Common myeloid progenitor, CD34-positive (primary cell): ENCODE measurements at places on chromosomes 13 and 19.

DNA sequence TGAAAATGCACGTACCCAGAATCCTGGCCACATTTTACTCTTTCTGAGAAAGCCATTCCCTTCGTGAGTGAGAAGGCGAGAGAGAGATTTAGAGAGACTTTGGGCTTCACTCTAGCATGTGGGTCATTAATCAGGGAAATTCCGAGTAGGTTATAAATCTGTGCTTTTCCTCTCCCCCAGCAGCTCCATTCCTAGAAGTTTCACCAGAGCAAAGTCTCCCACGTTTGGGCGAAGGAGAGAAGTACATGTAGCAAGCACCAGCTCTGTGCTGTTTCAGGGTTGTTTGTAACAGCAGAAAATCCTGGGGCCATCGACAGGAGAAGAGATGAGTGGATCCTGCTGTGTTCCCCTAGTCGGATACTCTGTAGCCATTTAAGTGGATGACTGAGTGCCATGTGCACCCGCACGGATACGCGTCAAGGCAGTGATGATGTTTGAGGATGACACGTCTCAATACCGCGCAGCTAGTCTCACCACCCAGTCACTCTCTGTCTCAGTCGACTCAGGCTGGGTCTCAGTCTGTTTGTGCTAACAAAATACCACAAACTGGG, 131.8 kb upstream of the PEG3 start:
- no peaks in the 10 kb centered on the region for H3K36me3 ChIP-seq
- no peaks in the 10 kb centered on the region for H3K27me3 ChIP-seq
- H3K4me1 ChIP-seq = no peaks in the 10 kb centered on the region

- H3K4me1 ChIP-seq = no peaks in the 10 kb centered on the region
- no peaks in the 10 kb centered on the region for H3K36me3 ChIP-seq
- H3K4me3 ChIP-seq = no peak overlapping the region
- H3K27me3 ChIP-seq = no peaks in the 10 kb centered on the region
- no peak for DNase-seq
Observed at GRCh38 chr13:43934273-43934672, 54.6 kb downstream of the LACC1 start.

GRCh38 chr13:82370316-82370715, 1512.0 kb downstream of the SLITRK1 start:
- no peaks in the 10 kb centered on the region for H3K36me3 ChIP-seq
- DNase-seq = no peak
- no peaks in the 10 kb centered on the region for H3K4me1 ChIP-seq
- no peak overlapping the region for H3K27ac ChIP-seq
- H3K27me3 ChIP-seq = no peaks in the 10 kb centered on the region

- no peak overlapping the region for H3K4me3 ChIP-seq
- H3K4me1 ChIP-seq = peaks cover 19% of the 10 kb centered on the region
- H3K27me3 ChIP-seq = no peaks in the 10 kb centered on the region
- peaks cover 3% of the 10 kb centered on the region for H3K36me3 ChIP-seq
- no peak overlapping the region for H3K27ac ChIP-seq
Observed at GRCh38 chr19:4981681-4981958, 12.7 kb downstream of the KDM4B start.

DNA sequence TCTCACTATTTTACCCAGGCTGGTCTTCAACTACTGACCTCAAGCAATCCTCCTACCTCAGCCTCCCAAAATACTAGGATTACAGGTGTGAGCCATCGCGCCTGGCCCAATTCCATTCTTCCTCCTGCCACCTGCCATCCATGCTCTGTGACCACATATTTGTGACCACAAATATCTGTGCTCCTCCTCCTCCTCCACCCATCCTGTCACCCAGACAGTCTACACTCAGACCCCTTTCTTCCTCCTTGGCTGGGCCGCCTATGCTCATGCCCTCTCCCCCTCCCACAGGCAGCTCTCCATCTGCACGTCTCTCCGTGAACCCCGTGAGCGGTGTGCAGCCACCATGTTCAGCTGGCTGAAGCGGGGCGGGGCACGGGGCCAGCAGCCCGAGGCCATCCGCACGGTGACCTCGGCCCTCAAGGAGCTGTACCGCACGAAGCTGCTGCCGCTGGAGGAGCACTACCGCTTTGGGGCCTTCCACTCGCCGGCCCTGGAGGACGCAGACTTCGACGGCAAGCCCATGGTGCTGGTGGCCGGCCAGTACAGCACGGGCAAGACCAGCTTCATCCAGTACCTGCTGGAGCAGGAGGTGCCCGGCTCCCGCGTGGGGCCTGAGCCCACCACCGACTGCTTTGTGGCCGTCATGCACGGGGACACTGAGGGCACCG, 3.2 kb downstream of the EHD2 start:
- H3K4me3 ChIP-seq = no peak overlapping the region
- peaks cover 20% of the 10 kb centered on the region for H3K36me3 ChIP-seq

DNA sequence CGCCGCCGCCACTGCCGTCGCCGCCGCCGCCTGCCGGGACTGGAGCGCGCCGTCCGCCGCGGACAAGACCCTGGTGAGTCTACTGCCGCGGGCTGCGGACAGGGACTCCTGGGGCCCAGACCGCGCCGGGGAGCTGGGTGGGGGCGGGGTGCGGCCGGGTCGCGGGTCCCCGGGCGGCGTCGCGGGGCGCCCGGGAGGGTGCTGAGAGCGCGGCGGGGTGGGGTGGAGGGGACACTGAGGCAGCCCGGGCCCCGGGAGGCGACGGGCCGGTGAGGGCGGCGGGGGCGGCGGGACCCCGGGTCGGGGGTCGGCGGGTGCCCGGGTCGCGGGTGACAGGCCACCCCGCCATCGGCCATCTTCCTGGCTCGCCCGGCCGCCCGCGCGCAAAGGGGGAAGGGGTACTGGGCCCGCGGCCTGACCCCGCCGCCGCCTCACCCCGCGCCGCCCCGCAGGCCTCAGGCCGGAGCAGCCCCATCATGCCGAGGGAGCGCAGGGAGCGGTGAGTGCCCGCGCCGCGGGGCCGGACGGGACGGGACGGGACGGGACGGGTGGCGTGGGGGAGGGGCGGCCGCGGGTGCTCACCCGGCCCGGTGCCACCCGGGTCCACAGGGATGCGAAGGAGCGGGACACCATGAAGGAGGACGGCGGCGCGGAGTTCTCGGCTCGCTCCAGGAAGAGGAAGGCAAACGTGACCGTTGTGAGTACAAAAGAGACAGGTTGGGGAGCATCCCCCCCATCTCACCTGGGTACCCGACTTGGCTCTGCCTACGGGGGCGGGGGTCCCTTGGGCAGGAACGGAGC, 489 bp downstream of the CCNE1 start:
- H3K27me3 ChIP-seq = no peaks in the 10 kb centered on the region
- peaks cover 25% of the 10 kb centered on the region for H3K4me1 ChIP-seq
- H3K36me3 ChIP-seq = no peaks in the 10 kb centered on the region
- no peak overlapping the region for H3K27ac ChIP-seq
- no peak for DNase-seq

- no peak overlapping the region for H3K27ac ChIP-seq
- no peak overlapping the region for H3K4me3 ChIP-seq
- no peaks in the 10 kb centered on the region for H3K4me1 ChIP-seq
- no peaks in the 10 kb centered on the region for H3K27me3 ChIP-seq
Observed at GRCh38 chr13:39474600-39474999, 128.4 kb downstream of the LHFPL6 start.

DNA sequence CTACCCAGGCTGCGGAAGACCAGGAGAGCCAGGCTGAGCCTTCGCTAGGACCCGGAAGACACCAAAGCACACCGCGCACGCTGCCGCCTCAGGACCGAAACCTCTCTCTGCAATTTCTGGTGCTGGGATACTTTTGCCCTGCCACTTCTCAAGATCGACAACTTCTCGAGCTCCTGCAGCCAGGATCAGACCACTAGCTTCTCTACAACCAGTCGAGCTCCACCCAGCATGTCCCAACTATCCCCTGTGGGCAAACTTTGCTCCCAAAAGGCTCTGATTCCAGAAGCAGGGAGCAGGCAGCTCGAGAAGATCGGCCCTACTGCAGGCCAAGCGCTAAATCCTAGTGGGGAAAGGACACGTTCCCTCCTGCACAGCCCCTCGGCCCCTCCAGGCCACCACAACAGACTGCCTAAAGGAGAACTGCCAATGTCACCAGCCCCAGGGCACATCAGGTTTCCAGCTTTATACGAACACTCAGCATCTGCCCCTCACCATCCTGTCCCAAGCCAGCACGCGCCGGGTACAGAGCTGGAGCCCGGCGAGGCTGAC, 979 bp downstream of the AKAP8 start:
- DNase-seq = peak; percentile 54
- H3K4me1 ChIP-seq = peaks cover 26% of the 10 kb centered on the region
- H3K4me3 ChIP-seq = peak overlapping the region; percentile 96
- H3K27me3 ChIP-seq = no peaks in the 10 kb centered on the region
- peaks cover 13% of the 10 kb centered on the region for H3K36me3 ChIP-seq
- peak overlapping the region; percentile 97 for H3K27ac ChIP-seq

DNA sequence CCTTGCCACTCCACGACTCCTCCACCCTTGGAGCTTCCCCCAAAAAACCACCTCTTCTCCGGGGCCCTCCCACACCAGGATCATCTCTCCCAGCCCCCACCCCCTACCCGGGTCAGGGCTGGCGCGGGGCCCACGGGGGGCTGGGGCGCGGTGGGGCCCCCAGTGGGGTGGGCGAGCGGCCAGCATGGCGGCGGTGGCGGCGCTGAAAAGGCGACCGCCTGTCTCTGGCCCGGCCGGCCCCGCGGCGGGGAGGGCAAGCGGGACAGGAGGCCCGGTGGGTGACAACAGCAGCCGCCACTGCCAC, 850 bp downstream of the DYRK1B start:
- DNase-seq = no peak
- H3K36me3 ChIP-seq = peaks cover 65% of the 10 kb centered on the region
- H3K27me3 ChIP-seq = no peaks in the 10 kb centered on the region
- H3K4me3 ChIP-seq = peak overlapping the region; percentile 89

DNA sequence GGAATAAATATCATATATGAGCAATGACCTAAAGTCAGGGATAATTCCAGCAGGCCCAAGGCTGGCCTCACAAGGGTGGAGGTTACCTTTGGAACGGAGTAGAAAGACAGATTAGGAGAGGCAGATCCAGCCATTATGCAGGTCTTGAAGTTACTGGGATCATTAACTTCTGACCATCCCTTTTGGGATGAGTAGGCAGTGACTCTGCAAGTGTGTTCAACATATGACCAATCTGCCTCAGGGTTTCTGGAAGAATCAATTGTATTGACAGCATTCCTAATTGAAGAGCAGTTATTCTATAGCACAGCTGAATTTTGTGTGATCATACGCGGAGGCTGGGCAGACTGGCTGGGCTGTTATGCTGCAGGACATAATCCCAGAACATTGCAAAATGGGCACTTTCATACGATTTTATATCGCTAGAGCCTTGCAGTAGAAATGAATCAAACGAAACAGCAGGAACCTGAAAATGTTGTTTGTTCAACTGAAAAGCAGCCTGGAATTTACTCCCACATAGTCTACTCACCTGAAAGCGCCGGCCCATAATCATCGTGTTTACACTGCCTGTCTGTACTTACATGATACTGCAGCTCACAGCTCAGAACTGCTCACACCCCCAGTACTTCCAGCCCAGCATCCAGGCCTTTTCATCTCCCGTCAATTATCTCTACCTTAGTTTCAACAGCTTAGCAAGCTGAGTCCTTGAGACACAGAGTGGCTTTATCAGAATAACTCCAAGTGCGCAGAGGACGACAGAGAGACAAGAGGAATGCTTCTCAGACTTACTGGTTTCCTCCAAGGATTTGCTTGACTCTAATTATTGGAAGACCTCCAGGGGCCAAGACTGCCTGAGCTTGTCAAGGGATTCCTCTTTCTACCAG, 556.1 kb downstream of the EFNB2 start:
- no peak overlapping the region for H3K4me3 ChIP-seq
- no peak overlapping the region for H3K27ac ChIP-seq
- no peaks in the 10 kb centered on the region for H3K4me1 ChIP-seq
- no peak for DNase-seq
- no peaks in the 10 kb centered on the region for H3K36me3 ChIP-seq
- H3K27me3 ChIP-seq = no peaks in the 10 kb centered on the region

GRCh38 chr19:18173572-18174288, at the start of gene IFI30:
Gene IFI30 (plus strand): TSS chr19:18173813. CDS start chr19:18173842, 29 bp downstream.
- DNase-seq = peak; percentile 89
- H3K27ac ChIP-seq = peak within 1 kb of the TSS; percentile 54
- peaks cover 32% of the 10 kb centered on the region for H3K4me1 ChIP-seq
- H3K4me3 ChIP-seq = peak within 1 kb of the TSS; percentile 64

DNA sequence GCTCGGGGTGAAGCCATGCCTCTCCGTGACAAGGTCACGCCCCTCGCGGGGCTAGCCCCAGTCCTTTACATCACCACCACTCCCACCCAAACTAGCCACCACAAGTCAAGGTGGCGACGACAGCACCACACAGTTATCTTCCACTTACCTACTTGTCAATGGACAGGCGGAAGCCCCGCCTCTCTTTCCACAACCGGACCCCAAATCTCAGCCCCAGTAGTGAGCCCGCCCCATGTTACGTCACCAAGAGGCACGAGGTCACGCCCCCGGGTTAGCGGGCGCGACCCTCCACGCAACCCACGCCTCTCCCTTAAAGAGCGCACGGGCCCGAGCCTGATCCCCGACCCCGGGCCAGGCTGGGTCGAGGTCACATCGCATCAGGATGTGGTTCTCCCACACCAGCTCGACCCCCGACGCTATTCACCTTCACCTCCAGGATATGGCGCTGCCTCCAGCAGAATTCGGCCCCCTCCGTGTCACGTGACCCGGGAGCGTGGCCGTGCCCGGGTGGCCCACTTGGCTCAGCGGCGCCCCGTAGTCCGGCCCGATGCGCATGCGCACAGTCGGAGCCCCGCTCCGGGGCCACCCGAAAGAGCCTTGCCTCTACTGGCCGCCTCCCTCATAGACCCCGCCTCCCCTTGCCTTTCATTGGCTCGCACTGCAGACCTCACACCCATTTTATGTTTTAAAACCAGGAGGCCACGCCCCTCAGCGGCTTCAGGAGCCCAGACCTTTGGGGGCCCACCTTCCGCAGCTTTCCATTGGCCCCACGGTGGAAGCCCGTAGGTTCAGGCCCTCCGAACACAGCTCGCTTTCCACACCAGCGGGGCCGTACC, 18.2 kb downstream of the SYDE1 start:
- H3K27me3 ChIP-seq = no peaks in the 10 kb centered on the region
- peak overlapping the region; percentile 72 for H3K27ac ChIP-seq
- DNase-seq = peak; percentile 99
- no peaks in the 10 kb centered on the region for H3K4me1 ChIP-seq
- H3K4me3 ChIP-seq = peak overlapping the region; percentile 92
- H3K36me3 ChIP-seq = peaks cover 13% of the 10 kb centered on the region

DNA sequence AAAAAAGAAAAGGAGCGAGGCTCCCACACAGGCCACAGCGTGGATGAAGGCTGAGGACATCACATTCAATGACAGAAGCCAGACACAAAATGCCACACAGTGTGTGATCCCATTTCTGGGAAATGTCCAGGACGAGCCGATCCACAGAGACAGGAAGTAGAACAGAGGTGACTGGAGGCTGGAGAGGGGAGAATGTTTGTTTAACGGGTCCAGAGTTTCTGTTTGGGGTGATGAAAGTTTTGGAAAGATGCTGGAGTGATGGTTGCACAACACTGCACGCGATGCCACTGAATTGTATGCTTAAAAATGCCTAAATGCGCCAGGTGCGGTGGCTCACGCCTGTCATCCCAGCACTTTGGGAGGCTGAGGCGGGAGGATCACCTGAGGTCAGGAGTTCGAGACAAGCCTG, 650 bp upstream of the FUT5 start:
- H3K27ac ChIP-seq = no peak overlapping the region
- no peaks in the 10 kb centered on the region for H3K36me3 ChIP-seq
- no peaks in the 10 kb centered on the region for H3K4me1 ChIP-seq
- H3K4me3 ChIP-seq = no peak overlapping the region

GRCh38 chr13:39106216-39107005, 68.2 kb downstream of the NHLRC3 start:
- H3K27ac ChIP-seq = no peak overlapping the region
- no peak overlapping the region for H3K4me3 ChIP-seq
- H3K27me3 ChIP-seq = no peaks in the 10 kb centered on the region
- DNase-seq = no peak
- no peaks in the 10 kb centered on the region for H3K36me3 ChIP-seq

GRCh38 chr19:47195434-47195833, 35.6 kb downstream of the BBC3 start:
- no peak for DNase-seq
- no peaks in the 10 kb centered on the region for H3K27me3 ChIP-seq
- no peaks in the 10 kb centered on the region for H3K4me1 ChIP-seq
- no peak overlapping the region for H3K27ac ChIP-seq
- peaks cover 31% of the 10 kb centered on the region for H3K36me3 ChIP-seq
